ENCODE measurements at places on chromosomes 4 and X.

DNA sequence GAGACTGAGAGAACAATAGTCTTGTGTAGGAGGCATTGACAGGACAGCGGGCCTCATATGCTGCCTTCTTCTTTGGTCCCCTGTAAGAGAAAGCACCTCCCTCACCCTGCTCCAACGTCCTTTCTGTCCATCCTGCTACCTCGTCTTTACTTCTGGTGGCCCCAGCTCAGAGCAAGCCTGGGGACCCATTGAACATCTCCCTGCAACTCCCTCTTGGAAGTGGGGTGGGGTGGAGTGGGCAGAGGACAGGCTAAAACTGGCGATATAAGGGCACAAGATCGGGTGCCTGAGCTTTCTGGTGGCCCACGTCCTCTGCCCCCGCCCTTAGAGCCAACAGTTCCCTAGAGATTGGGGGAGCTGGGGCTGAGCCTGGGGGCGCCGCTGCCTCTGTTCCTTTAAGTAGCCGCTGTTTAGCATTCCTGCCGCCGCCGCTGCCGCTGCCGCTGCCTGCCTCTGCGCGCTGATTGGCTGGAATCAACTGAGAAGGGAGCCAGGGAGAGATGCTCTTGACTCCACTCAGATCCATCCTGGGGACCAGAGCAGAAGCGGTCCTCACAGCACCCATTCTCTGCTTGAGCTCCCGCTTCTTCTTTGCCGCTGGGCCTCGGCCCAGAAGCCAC is at the start of gene DLG3:
Gene DLG3, plus strand, starts transcription at position 510 of the 620 bp plus-strand sequence. CDS start 367 bp downstream, outside the sequence.
- no peaks in the 10 kb centered on the region for H3K36me3 ChIP-seq
- H3K4me3 ChIP-seq: peak within 1 kb of the TSS; percentile 18
- no peak for DNase-seq
- no peak within 1 kb of the TSS for H3K27ac ChIP-seq
- peaks cover 20% of the 10 kb centered on the region for H3K27me3 ChIP-seq
- peaks cover 5% of the 10 kb centered on the region for H3K4me1 ChIP-seq

DNA sequence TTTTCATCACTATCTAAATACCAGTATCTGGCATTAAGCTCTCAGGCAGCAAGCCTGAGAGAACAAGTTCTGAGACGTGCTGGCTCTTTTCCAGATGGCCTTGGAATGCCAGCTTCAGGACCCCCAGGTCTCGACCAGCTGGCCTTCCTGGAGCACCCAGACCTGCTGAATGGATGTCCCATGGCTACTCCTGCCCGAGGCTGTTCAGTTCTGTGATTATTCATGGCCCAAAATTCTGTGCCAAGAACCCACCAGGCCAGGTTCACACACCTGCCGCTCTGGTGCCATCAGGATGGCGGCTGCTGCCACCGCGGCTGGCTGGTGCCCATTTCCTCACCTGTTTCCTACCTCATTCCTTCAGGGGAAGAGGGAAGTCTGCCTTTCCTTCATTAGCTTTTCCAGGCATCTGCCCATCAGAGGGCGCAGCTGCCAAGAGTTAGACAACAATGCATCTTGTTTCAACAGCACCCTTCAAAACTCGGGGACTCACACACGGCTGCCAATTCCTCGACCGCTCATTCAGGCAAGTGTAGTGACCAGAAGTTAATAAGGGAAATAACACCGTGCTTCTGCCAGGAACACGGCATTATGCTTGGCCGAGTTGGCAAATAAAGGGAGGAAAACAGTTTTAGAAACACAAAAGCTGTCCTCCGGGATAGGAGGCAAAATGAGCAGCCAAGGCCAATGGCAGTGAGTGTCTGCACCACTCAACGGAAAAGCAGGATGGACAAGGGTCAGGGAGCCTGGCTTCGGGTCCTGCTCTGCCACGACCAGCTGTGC is 173.8 kb downstream of the NSUN7 start:
- no peaks in the 10 kb centered on the region for H3K27me3 ChIP-seq
- DNase-seq: no peak
- H3K36me3 ChIP-seq: peaks cover 4% of the 10 kb centered on the region
- H3K4me1 ChIP-seq: peaks cover 11% of the 10 kb centered on the region

DNA sequence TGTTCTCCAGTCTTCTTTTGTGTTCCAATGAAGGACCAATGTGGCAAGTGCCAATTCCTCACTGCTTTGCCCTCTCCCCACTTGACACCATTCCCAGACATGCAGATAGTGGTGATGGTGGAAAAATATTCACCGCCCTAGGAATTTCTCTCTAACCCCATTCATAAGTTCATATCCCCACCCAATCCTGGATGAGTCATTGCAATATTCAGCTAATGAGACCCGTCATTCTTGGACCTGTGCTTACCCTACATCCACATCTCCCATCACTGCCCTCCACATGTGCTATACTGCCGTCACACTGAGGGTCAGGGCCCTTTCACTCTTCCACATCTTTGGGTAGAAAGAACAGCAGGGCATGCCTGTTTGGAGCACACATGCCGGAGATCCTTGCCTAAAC is 199.2 kb downstream of the KCNIP4 start:
- no peak for DNase-seq
- no peaks in the 10 kb centered on the region for H3K4me1 ChIP-seq
- H3K27me3 ChIP-seq: no peaks in the 10 kb centered on the region
- H3K27ac ChIP-seq: no peak overlapping the region
- no peak overlapping the region for H3K4me3 ChIP-seq

DNA sequence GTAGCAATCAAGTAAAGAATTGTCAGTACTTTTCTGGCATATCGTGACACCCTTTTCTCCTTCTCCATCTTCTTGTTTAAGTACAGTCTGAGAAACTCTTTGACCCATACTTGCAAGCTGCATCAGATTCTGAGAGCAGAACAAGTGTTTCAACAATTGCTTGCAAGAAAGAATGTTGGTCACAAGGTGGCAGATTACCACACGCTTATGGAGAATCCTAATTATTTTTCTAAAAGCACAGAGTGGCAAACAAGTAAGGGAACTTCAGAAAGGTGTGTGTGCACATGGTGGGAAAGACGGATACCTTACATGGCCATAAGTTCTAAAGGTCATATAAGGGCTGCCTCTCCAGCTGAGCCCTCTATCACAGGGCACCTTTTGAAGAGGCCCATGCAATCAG is 136.4 kb upstream of the FGF13 start:
- H3K27me3 ChIP-seq: no peaks in the 10 kb centered on the region
- no peak for DNase-seq
- H3K4me3 ChIP-seq: no peak overlapping the region
- no peak overlapping the region for H3K27ac ChIP-seq
- H3K4me1 ChIP-seq: no peaks in the 10 kb centered on the region

DNA sequence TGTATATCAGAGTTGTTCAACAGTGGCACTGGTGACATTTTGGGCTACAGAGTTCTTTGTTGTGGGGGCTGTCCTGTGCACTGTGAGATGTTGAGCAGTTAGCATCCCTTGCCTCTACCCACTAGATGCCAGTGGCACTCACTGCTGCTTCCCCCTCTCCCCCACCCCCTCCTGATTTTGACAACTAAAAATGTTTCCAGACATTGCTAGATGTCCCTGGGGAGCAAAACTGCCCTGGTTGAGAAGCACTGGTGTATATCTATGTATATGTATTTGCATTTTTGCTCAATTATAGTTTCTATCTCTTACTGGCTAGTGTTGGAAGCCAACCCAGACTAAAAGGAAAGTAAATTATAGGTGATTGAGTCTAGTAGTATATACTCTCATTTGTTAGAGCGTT is 2.4 kb downstream of the TMEM131L start:
- H3K4me3 ChIP-seq: peak overlapping the region; percentile 95
- H3K27me3 ChIP-seq: no peaks in the 10 kb centered on the region
- H3K36me3 ChIP-seq: no peaks in the 10 kb centered on the region
- H3K27ac ChIP-seq: no peak overlapping the region

GRCh38 chr4:139617702-139618490 is 47.7 kb upstream of the MGST2 start:
- no peaks in the 10 kb centered on the region for H3K4me1 ChIP-seq
- no peak overlapping the region for H3K4me3 ChIP-seq
- no peak for DNase-seq

DNA sequence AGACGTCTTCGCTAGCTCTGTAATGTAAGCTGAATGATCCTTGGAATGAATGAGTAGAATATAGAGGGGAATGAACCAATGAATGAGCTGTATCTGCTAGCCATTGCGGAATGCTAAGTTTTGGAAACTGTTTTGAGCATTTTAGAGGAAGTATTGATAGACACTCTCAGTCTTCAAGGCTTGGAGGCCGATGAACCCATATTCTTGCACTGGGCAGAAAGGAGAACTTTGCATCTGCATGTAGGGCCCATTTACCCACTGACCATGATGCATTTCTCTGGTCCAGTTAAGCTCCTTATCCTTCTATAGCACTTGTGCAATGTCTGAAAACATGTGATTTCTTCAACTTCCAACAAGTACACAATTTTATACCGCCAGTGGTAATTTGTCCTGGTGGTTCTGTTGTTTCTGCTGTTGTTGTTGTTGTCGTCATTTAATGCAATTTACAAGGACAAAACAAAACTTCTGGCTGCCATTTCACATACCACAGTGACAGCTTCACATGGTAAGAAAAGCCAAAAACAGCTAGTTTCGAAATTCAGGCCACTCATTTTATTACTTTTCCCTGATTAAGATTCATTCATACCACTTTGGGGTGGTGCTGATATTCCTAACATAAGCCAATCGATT is 85.0 kb upstream of the MTM1 start:
- H3K36me3 ChIP-seq: no peaks in the 10 kb centered on the region
- H3K4me1 ChIP-seq: no peaks in the 10 kb centered on the region
- H3K27ac ChIP-seq: no peak overlapping the region
- no peak overlapping the region for H3K4me3 ChIP-seq
- no peaks in the 10 kb centered on the region for H3K27me3 ChIP-seq

DNA sequence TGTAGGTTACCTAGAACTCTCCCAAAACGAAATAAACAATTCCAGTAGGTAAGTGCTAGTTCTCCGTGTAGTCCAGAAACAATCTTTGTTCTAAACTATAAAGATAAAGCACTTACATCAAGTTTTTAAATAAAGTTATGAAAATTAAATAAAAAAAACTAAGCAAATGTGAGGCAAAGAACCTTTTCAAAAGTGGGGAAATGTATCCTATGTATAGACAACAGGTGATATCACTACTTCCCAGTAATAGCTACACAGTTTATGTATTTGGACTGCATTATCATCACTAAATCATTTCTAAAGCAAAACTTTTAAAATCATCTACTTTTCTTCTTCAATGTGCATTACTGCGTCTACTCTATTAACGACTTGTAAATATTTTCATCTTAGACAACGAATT is 2.0 kb downstream of the YTHDC1 start:
- no peaks in the 10 kb centered on the region for H3K27me3 ChIP-seq
- H3K4me1 ChIP-seq: peaks cover 59% of the 10 kb centered on the region
- DNase-seq: no peak

GRCh38 chr4:7388627-7389026 is 46.1 kb downstream of the PSAPL1 start:
- no peak overlapping the region for H3K27ac ChIP-seq
- no peaks in the 10 kb centered on the region for H3K27me3 ChIP-seq
- H3K36me3 ChIP-seq: no peaks in the 10 kb centered on the region
- no peak overlapping the region for H3K4me3 ChIP-seq
- no peaks in the 10 kb centered on the region for H3K4me1 ChIP-seq

GRCh38 chr4:1087371-1087770 is 26.0 kb downstream of the RNF212 start:
- no peak overlapping the region for H3K27ac ChIP-seq
- H3K27me3 ChIP-seq: peaks cover 5% of the 10 kb centered on the region
- H3K4me3 ChIP-seq: no peak overlapping the region
- H3K36me3 ChIP-seq: no peaks in the 10 kb centered on the region
- DNase-seq: peak; percentile 24
- peaks cover 5% of the 10 kb centered on the region for H3K4me1 ChIP-seq

- H3K4me1 ChIP-seq: no peaks in the 10 kb centered on the region
- H3K36me3 ChIP-seq: no peaks in the 10 kb centered on the region
- no peaks in the 10 kb centered on the region for H3K27me3 ChIP-seq
- no peak for DNase-seq
- H3K4me3 ChIP-seq: no peak overlapping the region
Measured at GRCh38 chrX:125378205-125378604, 58.5 kb downstream of the TEX13C start.

DNA sequence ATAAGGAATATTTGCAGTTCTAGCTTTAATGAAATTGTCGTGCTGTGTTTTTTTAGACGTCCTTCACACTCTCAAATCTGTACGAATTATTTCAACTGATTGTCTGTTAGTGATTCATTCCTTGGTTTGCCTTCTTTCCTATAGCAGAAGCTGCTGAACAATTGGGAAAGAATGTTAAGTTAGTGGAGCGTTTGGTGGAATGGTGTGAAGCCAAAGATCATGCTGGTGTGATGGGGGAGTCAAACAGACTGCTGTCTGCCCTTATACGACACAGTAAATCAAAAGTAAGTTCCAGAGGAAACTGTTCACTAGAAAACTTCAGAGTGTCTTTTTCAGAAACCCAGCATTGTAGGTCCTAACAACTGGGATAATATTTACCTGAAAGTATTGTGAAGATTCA is 159.9 kb downstream of the RAP1GDS1 start:
- peaks cover 63% of the 10 kb centered on the region for H3K36me3 ChIP-seq
- H3K4me3 ChIP-seq: no peak overlapping the region
- H3K4me1 ChIP-seq: no peaks in the 10 kb centered on the region
- H3K27me3 ChIP-seq: no peaks in the 10 kb centered on the region

- H3K27ac ChIP-seq: no peak overlapping the region
- peaks cover 3% of the 10 kb centered on the region for H3K4me1 ChIP-seq
Measured at GRCh38 chr4:174561560-174561959, 39.3 kb upstream of the HPGD start.

DNA sequence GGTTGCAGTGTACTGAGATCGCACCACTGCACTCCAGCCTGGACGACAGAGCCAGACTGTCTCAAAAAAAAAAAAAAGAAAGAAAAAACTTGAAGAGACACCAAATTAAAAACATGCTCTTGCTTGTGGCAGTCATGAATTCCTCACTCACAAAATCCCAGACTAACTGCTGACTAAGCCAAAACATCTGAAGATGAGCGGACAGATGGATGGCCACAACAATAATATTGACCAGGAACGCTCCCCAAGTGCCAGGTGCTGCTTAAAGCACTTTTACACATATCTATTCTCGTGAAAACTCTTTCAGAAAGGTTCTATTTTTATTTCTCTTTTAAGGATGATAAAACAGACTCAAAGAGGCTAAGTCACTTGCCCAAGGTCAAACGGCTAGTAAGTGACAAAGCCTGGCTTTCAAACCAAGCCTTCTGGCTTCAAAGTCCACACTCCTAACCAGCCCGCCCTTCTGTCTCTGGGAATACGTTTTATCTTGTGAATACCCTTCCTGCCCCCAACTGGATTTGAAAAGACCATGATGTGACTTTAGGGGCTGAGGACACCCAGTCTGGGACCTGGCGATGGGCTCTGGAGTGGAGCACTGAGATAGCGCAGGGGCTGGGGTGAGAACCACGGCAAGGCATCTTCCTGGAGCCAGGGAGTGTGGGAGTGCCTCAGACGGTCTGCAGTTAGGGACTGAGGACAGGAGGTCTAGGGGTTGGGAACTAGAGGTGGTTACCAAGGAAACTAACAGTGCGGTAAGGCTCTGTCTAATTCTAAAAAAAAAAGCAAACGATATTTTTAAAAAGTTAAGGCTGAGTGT is 9.5 kb upstream of the CXCR3 start:
- no peak overlapping the region for H3K27ac ChIP-seq
- H3K36me3 ChIP-seq: no peaks in the 10 kb centered on the region
- DNase-seq: no peak
- H3K27me3 ChIP-seq: no peaks in the 10 kb centered on the region
- H3K4me1 ChIP-seq: peaks cover 7% of the 10 kb centered on the region
- no peak overlapping the region for H3K4me3 ChIP-seq

GRCh38 chr4:82467471-82467870 is 37.1 kb downstream of the ENOPH1 start:
- H3K27me3 ChIP-seq: no peaks in the 10 kb centered on the region
- no peak overlapping the region for H3K4me3 ChIP-seq
- DNase-seq: no peak
- peaks cover 2% of the 10 kb centered on the region for H3K36me3 ChIP-seq
- peaks cover 3% of the 10 kb centered on the region for H3K4me1 ChIP-seq

All from suprapubic skin (tissue), 4 donors.